MG63 (cell line): ENCODE measurements at places on chromosomes 2 and 18.

GRCh38 chr2:19857806-19858205 is 44.0 kb downstream of the TTC32 start:
- no peak for DNase-seq

GRCh38 chr18:9884532-9885140 is 1.1 kb upstream of the TXNDC2 start:
- no peak for DNase-seq

DNA sequence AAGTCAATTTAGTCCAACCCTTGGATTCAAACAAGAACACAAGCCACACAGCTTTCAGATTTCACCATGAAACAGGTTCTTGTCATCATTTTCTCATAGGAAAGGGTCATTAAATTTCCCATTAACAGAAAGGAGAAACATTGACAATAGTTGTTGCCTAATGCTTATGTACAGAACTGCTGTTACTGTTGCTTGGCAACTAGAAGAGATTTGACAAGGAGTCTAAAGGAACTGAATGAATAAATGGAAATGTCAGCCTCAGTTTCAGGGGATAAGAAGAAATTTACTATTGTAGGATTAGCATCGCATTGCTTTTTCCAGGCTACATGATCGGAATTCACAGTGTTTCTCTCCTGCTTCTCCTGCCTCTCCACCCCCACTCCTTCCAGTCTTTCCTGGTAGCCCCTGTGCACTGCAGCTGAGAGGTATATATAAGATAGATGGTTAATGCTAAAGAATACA is 90.3 kb downstream of the SPATS2L start:
- no peak for DNase-seq

GRCh38 chr2:28951910-28952835 is 28.9 kb upstream of the TOGARAM2 start:
- DNase-seq, result no peak

DNA sequence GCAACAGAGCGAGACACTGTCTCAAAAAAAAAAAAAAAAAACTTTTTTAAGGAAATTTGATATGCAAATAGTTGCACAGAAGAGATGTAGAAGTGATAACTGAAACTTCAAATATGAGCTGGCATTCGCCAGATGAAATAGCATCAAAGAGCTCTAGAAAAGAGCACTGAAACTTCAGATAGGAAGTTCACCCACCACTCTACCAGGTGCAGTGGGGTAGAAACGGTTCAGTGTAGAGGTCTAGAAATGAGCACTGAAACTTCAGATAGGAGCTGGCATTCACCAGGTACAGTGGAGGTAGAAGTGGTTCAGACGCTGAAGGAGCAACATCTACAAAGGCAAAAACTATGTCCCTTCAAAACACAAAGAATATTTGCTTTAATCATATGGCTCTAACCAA is 9.0 kb upstream of the ONECUT2 start:
- DNase-seq, result no peak

GRCh38 chr2:178397002-178397605 is 53.9 kb downstream of the PRKRA start:
- no peak for DNase-seq

DNA sequence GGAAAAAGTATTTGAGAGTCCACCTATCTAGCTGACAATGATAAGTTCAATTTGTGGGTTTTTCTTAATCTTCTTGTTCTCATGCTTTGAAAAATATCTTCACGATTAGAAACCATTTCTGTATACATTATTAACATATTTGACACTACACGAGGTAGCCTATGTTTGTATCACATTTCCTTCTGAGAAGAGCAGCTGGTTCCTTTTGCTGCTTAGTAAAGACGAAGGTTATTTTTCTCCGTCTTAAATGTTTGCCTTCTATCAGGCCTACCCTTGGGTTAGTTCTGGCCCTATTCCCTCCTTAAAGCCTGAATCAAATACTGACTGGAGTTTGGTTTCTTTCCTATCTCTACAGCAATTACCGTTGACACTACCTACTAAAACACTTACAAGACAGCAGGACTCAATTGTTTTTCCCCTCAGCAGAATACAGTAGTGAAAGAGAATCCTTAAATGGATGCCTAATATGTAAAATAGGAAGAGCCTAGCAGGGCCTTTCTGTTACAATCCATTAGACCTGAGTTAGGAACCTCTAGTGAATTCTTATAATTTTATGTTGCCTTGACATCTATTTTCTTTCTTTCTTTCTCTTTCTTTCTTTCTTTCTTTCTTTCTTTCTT is 790.4 kb downstream of the EPHA4 start:
- no peak for DNase-seq

- DNase-seq, result no peak
These were observed 5.6 kb downstream of the C2orf74 start for GRCh38 chr2:61167579-61167978.

GRCh38 chr2:241563981-241564595 is 5.5 kb downstream of the BOK start:
- no peak for DNase-seq

- no peak for DNase-seq
These were observed 266.6 kb upstream of the CYP26B1 start for GRCh38 chr2:72414137-72414760.

GRCh38 chr2:171895786-171896185 is 1.7 kb upstream of the SLC25A12 start:
- no peak for DNase-seq
